Frontal cortex (tissue), 4 donors: ENCODE measurements at places on chromosomes 7 and 10.
A peak's percentile ranks its signal among the peaks of the same experiment; 100 is the strongest.

GRCh38 chr7:23476286-23477156 is 6.2 kb upstream of the IGF2BP3 start:
- DNase-seq, result no peak

- DNase-seq, result no peak
Measured at GRCh38 chr10:62153191-62153590, 115.5 kb downstream of the RTKN2 start.

GRCh38 chr10:20094226-20094976 is 278.2 kb downstream of the PLXDC2 start:
- no peak for DNase-seq

DNA sequence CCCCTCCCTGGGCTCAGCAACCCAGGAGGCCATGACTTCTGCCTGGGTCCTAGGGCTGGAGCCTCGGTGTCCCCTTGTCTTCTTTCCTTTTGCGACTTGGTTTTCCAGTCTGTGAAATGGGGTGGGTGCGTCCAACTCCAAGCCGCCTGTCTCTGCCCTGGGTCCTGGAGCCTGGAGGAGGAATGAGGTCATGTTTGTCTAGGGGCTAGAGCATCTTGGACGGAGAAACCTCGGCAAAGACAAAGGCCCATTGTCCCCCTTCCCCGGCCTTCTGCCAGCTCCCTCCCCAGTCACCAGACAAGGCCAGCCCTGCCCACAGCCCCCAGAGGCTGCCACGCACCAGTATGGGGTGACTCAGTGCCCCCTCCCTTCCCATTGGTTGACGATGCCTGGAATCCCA is 39.8 kb upstream of the ELN start:
- peak; percentile 49 for DNase-seq

DNA sequence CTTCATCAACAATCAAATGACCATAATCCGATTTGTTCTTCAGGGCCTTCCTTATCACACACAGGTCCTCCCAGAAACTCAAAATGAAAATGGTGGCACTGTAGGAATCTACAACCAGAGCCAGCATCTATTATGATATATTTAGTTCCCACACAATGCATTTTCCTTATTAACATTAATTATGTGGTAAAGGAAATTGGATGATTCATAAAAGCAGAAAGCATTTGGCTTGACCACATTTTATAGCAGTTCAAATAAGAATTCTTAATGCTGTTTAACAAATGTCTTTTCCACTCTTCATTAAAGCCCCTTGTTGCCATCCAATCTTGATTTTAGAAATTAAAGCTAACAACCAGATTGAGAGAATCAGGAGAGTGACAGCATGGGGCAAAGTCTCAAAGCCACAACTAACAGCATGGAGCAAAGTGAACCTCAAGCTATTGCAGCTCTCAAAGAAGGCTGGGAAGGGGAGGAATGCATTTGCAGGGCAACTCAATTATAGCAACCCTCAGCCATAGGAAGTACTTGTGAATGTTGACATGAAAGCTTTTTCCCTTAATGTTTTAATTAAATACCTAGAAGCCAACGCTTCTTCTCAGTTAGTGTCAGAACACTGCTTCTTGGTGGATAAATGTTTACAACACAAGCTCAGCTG is 549.1 kb downstream of the NXPH1 start:
- DNase-seq, result no peak

DNA sequence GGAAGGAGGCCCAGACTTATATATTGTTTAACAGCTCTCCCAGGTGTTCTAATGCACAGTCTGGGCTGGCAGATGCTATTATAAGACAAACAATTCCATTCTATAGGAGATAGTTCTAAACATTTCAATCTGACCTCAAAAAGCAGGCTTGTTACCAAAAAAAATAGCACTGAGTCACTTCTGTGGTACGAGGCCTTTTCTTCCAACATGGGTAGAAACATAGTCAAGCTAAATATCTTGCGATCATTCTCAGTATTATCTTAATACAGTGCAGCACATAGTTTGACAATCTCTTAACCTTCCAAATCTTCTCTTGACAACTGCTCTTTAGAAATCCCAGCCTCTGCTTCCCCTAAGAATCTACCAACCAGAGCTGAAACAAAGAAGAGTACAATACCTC is 46.6 kb upstream of the MKX start:
- DNase-seq, result no peak

- DNase-seq, result no peak
Measured at GRCh38 chr7:151063212-151063561, 3.8 kb downstream of the SLC4A2 start.

DNA sequence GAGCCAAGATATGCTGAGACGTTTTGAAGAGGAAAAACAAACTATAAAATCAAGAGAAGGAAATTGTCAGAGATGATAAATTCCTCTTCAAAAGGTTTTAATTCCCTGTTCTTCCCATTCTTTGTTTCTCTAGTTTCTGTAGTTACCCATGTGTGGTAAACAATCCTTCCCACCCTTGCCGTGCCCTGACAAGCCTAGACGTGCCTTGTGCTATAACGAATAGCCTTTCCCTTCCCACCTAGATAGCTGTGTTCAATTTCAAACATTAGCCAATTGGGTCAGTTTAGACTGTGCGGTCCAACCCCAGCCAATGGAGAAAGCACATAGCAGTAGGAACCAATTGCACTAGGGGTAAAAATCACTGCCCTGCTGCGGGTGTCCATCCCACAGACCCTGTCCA is 138.1 kb downstream of the RALA start:
- no peak for DNase-seq
